ENCODE measurements at places on chromosomes 16 and 17.

DNA sequence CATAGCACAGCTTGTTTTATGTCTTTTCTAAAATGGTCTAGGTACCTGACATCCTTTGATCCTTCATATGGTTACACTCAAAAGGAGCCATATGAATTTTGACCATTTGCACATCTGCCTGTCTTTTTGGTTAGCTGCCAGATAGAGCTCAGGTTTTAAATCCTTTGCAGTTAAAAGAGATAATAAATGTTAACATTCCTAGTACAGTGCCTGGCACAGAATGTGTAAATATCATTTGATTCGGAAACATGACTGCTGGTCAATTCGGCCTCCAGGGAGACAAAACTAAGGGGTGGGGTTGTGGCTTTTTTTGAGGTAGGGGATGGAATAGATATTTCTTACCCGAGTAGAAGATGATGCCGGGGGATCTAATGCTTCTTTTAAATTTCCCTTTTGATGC is 64.2 kb downstream of the FTO start:
- no peak for DNase-seq

- DNase-seq = no peak
These were observed 35.1 kb upstream of the IL21R start for GRCh38 chr16:27366687-27367460.

- no peak for DNase-seq
These were observed 295.4 kb upstream of the AXIN2 start for GRCh38 chr17:65856865-65857264.

DNA sequence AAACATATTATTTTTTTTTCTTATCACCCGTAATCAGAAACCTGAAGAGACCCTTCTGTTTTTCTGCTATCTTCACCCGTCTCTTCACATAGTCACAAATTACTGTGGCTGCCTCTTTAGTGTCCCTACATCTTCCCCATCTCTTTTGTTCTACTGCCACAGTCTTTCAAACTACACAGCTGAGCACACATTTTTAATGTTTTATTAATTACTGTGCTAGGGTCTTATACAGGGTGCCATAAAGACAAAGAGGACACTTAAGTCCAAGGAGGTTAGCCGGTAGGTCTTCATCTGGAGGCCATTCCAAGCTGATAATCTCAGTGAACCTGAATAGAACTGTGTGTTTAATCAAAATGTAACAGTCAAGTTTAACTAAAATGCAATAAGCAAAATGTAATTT is 20.7 kb downstream of the CNTNAP4 start:
- no peak for DNase-seq

DNA sequence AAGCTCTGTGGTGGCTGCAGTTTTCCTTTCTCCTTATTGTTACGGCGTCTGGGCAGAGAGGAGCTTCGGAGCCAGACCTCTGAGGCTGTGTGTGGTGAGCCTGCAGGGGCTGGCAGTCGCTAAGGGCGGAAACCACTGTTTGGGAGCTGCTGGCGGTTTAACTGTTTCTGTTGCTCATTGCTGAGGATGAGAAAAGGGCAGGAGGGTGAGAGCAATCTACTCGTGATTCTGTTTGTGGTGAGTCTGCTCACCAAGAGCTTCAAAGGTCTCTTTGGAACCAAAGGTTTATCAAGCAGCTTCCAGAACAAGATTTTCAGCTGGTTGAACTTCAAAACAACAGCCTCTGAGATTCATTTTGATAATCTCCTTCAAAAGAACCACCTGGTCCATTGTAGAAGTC is 143.9 kb downstream of the ANKFN1 start:
- DNase-seq = peak; percentile 4

- no peak for DNase-seq
These were observed 1.3 kb upstream of the PRRT2 start for GRCh38 chr16:29810699-29811169.

GRCh38 chr17:36705874-36706731 is 104.7 kb downstream of the MRM1 start:
- peak; percentile 39 for DNase-seq

- DNase-seq = no peak
These were observed 7.3 kb downstream of the SYCE1L start for GRCh38 chr16:77206533-77206932.

GRCh38 chr16:84614968-84615813 is 2.7 kb downstream of the COTL1 start:
- no peak for DNase-seq

- DNase-seq = peak; percentile 5
These were observed 1.1 kb upstream of the MYH11 start for GRCh38 chr16:15857724-15858560.

- no peak for DNase-seq
These were observed 494.1 kb downstream of the TOX3 start for GRCh38 chr16:52052818-52053217.

- no peak for DNase-seq
These were observed 581.1 kb upstream of the ZFHX3 start for GRCh38 chr16:73629011-73629410.

DNA sequence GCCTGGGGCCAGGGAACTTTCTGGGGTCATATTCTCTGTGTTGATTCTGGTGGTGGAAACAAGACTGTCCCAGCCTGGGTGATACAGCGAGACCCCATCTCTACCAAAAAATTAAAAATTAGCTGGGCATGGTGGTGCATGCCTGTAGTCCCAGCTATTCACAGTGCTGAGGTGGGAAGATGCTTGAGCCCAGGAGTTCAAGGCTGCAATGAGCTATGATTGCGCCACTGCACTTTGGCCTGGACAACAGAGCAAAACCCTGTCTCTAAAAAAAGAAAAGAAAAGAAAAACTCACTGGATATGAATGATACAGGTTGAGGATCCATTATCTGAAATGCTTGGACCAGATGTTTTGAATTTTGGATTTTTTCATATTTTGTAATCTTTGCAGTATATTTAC is 13.6 kb downstream of the SCGB1C2 start:
- DNase-seq = no peak

DNA sequence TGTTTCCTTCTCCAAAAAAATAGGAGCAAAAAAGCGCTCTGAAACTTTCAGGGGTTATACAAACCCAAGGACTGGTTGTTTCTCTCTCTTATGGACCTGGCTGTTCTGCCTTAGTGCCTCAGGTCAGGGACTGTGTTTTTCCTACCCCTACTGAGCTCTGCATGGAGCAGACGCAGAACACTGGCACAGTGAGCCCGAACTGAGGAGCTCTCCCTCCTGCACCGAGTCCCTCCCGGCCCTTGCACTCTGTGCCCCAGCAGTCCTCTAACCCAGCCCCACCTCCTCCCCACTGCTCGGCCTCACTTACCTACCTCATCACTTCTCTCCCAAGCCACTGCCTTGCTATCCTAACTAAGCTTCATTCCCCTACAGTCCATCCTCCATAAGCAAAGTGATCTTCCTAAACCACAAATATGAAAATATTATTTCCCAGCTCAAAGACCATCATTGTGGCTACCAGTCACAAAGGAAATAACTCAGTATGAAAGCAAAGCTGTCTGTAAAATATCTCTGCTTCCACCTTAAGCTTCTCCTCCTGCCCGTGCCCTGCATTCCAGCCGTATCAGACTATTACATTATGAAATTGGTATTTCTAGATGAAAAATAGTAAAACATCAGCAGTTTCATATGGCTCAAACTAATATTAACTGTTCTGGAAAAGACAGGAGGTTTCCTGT is 13.6 kb downstream of the MEIOB start:
- DNase-seq = no peak

- DNase-seq = peak; percentile 27
These were observed 9.1 kb upstream of the THAP11 start for GRCh38 chr16:67833030-67833414.

- DNase-seq = no peak
These were observed 43.6 kb downstream of the FOXL1 start for GRCh38 chr16:86621966-86622365.

GRCh38 chr17:56593646-56594319 is at the start of gene NOG:
TSS of gene NOG (plus strand) at chr17:56593699. CDS start at chr17:56594224, 525 bp downstream.
- DNase-seq = peak; percentile 71

DNA sequence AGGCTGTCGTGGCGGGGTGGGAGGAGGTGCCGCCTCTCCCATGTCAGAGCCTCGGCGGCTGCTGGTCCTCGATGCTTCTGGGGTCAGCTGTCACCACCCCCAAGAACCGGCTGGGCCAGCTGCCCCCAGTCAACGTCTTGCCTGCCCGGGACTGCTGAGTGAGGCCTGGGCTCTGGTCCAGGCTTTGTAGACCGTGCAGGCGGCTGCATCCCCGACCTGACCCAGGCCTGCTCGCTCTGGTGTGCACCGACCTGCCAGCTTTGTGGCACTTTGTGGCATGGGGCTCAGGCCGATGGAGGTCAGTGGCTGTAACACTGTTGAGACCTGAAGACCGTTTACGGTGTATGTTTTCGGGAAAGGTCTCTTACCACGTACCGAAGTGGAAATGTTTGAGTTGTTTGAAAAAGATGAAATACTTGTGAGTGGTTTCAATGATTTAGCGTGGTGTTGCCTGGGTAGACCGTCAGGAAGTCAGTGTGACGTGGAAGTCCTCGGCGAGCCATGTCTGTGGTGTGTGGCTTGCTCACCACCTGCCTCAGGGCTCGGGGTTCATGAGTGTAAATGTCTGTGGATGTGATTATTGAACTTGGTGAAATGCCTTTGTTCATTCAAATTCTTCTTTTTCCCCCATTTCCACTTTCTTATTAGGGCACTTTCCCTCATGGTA is 53.2 kb upstream of the ZNF750 start:
- DNase-seq = peak; percentile 97

DNA sequence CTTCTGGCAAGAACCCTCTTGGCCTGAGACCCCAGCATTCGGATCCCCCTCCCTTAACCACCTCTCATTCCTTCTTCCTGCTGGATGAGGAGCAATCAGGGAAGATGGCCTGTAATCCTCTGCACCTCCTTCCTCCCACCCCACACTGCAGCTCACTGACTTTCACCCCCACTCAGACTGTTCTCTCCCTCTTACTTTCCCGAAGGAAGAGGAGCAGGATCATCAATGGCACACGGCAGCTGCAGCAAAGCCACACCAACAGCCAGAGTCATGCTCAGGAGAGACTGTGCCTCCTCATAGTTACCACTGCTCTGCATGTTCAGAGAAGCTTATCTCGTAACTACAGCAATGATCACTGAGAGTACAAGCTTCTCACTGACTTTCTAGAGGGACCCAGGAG is 10.1 kb upstream of the TMEM101 start:
- peak; percentile 35 for DNase-seq

Data from SJCRH30 (cell line).